ENCODE measurements at places on chromosomes 11 and 22. TPM values are rescaled to one million over a fixed set of nuclear protein-coding genes. Genes with fewer than 3 reads are reported as not detected.

DNA sequence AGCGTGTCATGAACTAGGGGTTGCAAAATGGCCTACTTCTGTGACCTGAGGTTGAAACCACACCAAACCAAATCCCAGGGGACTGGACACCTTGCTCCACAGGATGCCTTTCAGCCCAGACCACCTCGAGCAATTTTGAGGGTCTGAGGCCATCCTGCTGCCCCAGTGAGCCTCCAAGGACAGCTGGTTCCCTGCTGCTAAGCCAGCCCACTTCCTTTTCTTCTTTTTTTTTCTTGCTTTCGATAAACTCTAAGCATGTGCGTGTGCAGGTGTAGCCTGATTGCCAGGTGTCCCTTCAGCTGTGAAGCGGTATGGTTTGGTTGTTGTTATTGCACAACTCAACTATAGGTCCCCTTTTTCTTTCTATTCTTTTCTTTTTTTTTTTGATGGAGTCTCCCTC is 2.7 kb downstream of the CRYBB1 start:
- DNase-seq, result no peak
- H3K27ac ChIP-seq, result no peak overlapping the region
- H3K36me3 ChIP-seq, result no peaks in the 10 kb centered on the region
- peaks cover 14% of the 10 kb centered on the region for H3K27me3 ChIP-seq

Gene PRR5
- total RNA-seq, result 12.0 TPM

Gene AIFM3
- total RNA-seq, result not detected

Gene PKP3
- total RNA-seq, result 1.2 TPM

GRCh38 chr11:45713573-45713972 is 48.2 kb upstream of the CHST1 start:
- H3K4me3 ChIP-seq, result no peak overlapping the region
- H3K27ac ChIP-seq, result no peak overlapping the region
- H3K27me3 ChIP-seq, result peaks cover 50% of the 10 kb centered on the region
- peaks cover 8% of the 10 kb centered on the region for H3K4me1 ChIP-seq
- H3K36me3 ChIP-seq, result no peaks in the 10 kb centered on the region
